ENCODE measurements at places on chromosomes 5 and 9. TPM values are rescaled to one million over a fixed set of nuclear protein-coding genes. Genes with fewer than 3 reads are reported as not detected.
A peak's percentile ranks its signal among the peaks of the same experiment; 100 is the strongest.

- H3K27ac ChIP-seq: no peak overlapping the region
- no peak for DNase-seq
- H3K4me1 ChIP-seq: no peaks in the 10 kb centered on the region
Observed at GRCh38 chr5:83049370-83049885, 27.8 kb downstream of the TMEM167A start.

DNA sequence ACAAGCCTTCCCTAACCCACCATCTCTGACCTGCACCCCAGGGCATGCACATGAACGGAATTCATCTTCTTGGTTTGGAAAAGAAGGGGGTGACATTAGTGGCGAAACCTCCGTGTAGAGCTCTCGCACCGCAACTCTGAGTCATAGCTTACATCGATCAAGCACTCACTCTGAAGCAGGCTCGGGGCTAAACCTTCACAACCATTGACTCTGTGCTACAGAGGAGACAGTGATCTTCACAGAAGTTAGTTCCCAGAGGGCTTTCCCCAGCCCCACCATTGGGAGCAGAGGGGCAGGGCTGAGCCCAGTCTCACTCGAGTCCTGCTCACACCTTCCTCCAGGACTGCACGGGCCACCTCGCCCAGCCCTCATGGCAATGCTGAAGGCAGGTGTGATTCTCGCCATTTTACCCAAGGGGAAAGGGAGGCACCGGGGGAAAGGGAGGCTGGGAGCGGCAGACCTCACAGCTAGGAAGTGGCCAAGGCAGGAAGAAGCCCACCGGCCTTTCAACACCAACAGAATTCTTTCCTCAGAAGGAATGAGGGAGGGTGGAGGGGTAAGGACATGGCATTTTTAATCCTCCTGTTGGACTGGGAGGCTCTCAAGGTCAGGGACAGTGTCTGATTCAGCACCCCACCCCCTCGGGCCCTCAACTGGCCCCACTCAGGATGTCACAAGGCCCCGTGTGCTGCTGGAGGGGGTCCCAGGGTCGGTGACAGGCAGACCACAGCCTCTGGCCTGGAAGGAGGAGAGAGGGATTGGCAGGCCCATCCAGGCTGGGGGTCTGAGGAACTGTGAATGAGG is 25.9 kb upstream of the IL17B start:
- peaks cover 20% of the 10 kb centered on the region for H3K4me1 ChIP-seq
- no peak for DNase-seq
- no peak overlapping the region for H3K27ac ChIP-seq
- no peak overlapping the region for H3K4me3 ChIP-seq
- H3K27me3 ChIP-seq: no peaks in the 10 kb centered on the region

- DNase-seq: no peak
- no peaks in the 10 kb centered on the region for H3K36me3 ChIP-seq
- no peaks in the 10 kb centered on the region for H3K27me3 ChIP-seq
- no peak overlapping the region for H3K4me3 ChIP-seq
Observed at GRCh38 chr5:124561451-124561850, 185.0 kb downstream of the ZNF608 start.

GRCh38 chr5:151688436-151688835 is 1.7 kb upstream of the SPARC start:
- H3K36me3 ChIP-seq: no peaks in the 10 kb centered on the region
- H3K27me3 ChIP-seq: no peaks in the 10 kb centered on the region
- H3K4me1 ChIP-seq: peaks cover 17% of the 10 kb centered on the region
- H3K27ac ChIP-seq: no peak overlapping the region
- no peak overlapping the region for H3K4me3 ChIP-seq

DNA sequence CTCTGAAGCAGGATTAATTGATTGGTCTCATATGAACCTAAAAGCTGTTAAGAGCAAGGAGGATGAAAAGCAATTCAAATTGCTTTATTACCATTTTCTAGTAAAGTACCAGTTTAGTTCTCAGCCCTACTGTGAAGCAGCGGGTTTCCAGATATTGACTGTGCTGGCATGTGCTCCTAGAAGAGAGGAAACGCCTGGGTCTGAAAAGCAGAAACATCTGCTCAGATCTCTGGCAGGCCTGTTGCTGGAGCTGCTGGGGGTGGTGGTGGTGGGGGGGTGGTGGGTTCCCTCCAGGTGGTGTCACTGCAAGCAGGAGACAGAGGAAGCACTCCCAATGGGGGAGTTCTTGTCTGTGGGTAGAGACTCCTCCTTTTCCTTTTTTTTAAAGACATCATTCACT is 105.5 kb upstream of the ZNF462 start:
- H3K27ac ChIP-seq: no peak overlapping the region
- H3K27me3 ChIP-seq: no peaks in the 10 kb centered on the region
- peak; percentile 33 for DNase-seq

DNA sequence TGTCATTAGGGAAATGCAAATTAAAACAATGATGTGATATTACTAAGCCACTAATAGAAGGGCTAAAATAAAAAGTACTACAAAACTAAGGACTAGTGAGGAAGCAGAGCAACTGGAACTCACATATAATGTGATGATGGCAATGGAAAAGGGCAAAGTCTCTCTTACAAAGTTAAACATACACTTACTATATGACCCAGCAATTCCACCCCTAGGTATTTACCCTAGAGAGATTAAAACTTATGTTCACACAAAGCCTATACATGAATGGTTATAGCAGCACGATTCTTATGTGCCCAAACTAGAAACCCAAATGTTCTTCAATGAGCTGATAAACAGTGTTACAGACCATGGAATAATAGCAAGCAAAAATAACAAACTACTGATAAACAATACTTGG is 643.7 kb downstream of the TLE1 start:
- no peak for DNase-seq
- H3K36me3 ChIP-seq: no peaks in the 10 kb centered on the region
- H3K4me3 ChIP-seq: no peak overlapping the region
- no peaks in the 10 kb centered on the region for H3K27me3 ChIP-seq

DNA sequence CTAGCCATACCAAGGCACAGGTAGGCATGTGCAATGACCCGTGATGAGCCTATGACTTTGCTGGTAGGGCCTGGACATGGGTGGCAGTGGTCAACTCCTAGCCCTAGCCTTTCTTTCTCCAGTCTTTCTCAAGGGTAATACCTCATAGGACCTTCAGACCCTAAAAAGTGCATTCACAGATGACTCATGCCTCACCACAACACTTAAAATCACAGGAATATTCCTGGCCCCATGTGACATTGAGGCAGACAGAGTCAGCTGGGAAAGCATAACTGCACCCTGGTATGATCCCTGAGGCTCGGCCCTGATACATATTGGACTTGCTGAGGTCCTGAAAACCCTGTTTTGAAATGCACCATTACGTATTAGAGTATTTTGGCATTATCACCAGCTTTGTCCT is 449.5 kb downstream of the HINT1 start:
- no peaks in the 10 kb centered on the region for H3K27me3 ChIP-seq
- DNase-seq: no peak
- H3K36me3 ChIP-seq: no peaks in the 10 kb centered on the region
- H3K4me1 ChIP-seq: no peaks in the 10 kb centered on the region
- H3K4me3 ChIP-seq: no peak overlapping the region
- no peak overlapping the region for H3K27ac ChIP-seq

GRCh38 chr9:133758228-133758627 is 20.1 kb upstream of the SARDH start:
- H3K36me3 ChIP-seq: peaks cover 31% of the 10 kb centered on the region
- H3K4me1 ChIP-seq: peaks cover 9% of the 10 kb centered on the region
- no peaks in the 10 kb centered on the region for H3K27me3 ChIP-seq
- no peak for DNase-seq
- no peak overlapping the region for H3K27ac ChIP-seq

DNA sequence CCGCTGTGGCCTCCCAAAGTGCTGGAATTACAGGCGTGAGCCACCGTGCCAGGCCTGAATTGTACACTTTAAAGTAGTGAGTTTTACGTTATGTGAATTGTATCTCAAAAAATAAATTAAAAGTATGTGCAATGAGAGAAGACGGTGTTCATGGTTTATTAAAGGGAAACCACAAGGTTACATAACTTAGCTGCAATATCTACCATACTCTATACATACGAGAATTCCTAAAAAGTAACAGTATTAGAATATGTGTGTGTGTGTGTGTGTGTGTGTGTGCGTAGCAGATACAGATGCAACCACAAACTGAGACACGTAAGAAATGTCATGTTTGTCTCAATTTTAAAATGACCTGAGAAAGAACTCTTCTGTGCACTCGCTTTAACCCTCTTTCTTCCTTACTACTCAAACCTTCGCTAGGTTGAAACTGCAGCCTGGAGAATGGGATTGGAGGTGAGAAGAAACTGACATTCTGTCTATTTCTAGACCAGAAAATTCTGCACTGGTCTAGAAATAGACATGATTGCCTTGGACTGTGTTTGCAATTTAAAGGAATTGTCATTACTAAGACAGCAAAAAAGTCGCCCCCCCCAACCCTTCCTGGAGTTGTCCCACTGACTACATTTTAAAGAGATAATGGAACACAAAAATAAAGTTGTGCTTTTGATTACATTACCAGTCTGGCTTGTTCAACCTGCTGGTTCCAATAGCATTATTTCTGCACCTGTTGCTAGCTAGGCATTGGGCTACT is 167.0 kb downstream of the RGS3 start:
- peaks cover 12% of the 10 kb centered on the region for H3K27me3 ChIP-seq
- H3K27ac ChIP-seq: no peak overlapping the region
- no peaks in the 10 kb centered on the region for H3K36me3 ChIP-seq
- no peak overlapping the region for H3K4me3 ChIP-seq
- no peak for DNase-seq

- peaks cover 18% of the 10 kb centered on the region for H3K36me3 ChIP-seq
- H3K4me3 ChIP-seq: no peak overlapping the region
- H3K27me3 ChIP-seq: no peaks in the 10 kb centered on the region
- no peak overlapping the region for H3K27ac ChIP-seq
- H3K4me1 ChIP-seq: peaks cover 18% of the 10 kb centered on the region
- DNase-seq: no peak
Observed at GRCh38 chr9:748861-749497, 92.5 kb upstream of the DMRT1 start.

DNA sequence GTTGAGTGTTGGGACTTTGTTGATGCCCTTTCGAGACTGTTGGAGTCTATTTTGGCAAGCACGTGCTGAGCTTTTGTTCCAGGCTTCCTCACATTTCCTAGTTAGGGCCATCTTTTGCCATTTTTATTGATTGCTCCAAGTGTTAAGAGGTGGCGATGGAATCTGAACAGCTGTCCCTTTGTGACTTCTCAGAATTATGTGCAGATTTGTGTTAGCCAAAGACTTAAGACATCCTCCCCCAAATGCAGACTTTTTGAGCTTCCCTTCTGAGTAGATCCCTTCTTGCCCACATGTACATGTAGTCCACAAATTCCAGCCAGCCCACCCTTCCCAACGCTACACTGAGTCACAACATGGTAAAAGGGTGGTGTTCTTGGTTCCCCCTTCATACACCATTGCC is 59.2 kb downstream of the SPIN1 start:
- DNase-seq: no peak
- peaks cover 16% of the 10 kb centered on the region for H3K36me3 ChIP-seq
- H3K27ac ChIP-seq: no peak overlapping the region
- no peak overlapping the region for H3K4me3 ChIP-seq
- H3K27me3 ChIP-seq: no peaks in the 10 kb centered on the region

DNA sequence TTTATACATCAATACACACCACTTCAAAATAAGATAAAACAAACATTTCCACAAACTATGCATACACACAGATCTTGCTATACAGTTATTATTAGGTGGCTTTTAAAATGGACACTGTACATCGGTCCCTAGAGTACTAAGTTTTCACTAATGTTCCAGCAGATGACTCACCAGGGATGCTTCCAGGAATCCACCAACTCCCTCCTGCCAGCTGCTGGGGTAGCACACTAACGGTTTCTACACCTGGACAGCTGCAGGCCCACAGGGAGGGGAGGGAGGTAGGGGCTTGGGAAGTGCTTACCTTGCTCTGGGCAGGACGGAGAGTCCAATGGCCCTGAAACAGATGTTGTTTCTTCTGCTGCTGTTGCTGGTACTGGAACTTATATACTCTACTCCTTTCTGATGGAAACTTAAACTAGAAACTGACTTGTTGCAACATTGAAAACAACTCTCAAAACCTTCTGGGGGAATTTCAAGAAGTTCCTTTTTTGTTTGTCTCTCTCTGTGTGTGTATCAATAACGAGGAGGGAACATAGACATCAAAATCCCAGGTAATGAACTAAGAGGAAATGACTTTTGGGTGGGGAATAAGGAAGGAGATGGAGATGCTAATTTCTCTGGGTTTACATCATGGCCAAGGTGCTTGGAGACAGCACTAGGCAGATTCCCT is at the start of gene IL12B:
Gene IL12B (minus strand): TSS at position 357 of the 670 bp plus-strand sequence. CDS start 3,705 bp downstream, outside the sequence.
- H3K27me3 ChIP-seq: peaks cover 17% of the 10 kb centered on the region
- no peaks in the 10 kb centered on the region for H3K36me3 ChIP-seq
- no peak within 1 kb of the TSS for H3K27ac ChIP-seq
- DNase-seq: no peak
- no peak within 1 kb of the TSS for H3K4me3 ChIP-seq

GRCh38 chr5:29077451-29077850 is 2039.1 kb upstream of the CDH9 start:
- no peak for DNase-seq
- H3K4me3 ChIP-seq: no peak overlapping the region
- H3K4me1 ChIP-seq: no peaks in the 10 kb centered on the region
- no peaks in the 10 kb centered on the region for H3K36me3 ChIP-seq
- no peaks in the 10 kb centered on the region for H3K27me3 ChIP-seq
- H3K27ac ChIP-seq: no peak overlapping the region

DNA sequence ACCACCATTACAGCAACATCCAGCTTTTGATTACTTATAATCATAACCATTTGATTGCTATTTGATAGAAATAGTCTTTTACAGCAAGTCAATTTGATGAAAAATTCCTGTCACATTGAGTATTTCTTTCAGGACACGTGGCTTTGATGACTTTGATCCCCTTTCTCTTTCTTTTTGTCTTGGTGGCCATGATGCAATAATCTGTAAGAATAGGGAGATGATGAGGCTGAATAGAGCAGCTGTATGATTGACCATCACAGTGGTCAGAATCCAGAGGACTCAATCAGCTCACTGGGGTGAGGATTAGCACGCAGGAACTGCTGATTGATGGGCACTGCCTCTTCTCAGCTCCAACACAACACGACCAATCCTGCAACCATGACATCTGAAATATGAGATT is 262.7 kb downstream of the PARP8 start:
- no peak overlapping the region for H3K27ac ChIP-seq
- no peak overlapping the region for H3K4me3 ChIP-seq
- no peaks in the 10 kb centered on the region for H3K4me1 ChIP-seq
- DNase-seq: no peak
- no peaks in the 10 kb centered on the region for H3K36me3 ChIP-seq
- no peaks in the 10 kb centered on the region for H3K27me3 ChIP-seq

DNA sequence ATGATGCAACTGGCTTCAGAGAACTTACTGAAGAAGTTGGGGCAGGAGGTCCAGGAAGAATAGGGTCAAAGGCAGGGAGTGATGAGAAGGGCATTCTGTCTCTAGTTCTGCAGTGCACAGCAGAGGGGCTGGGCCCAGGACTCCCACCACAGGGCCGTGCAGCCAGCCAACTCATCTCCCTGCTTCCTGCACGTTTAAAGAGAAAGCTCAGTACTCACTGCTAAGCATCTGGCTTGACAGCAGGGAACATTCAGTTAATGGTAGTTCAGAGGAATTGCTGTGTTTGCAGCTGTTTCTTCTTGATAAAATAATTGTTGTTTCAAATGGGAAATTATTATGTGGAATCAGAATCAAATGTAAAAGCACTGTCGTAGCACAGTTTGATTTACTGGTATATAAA is 25.6 kb upstream of the SCAMP1 start:
- H3K4me3 ChIP-seq: no peak overlapping the region
- H3K36me3 ChIP-seq: no peaks in the 10 kb centered on the region
- no peaks in the 10 kb centered on the region for H3K27me3 ChIP-seq
- no peaks in the 10 kb centered on the region for H3K4me1 ChIP-seq
- no peak overlapping the region for H3K27ac ChIP-seq

Gene MSX2
- 7.3 TPM for polyA plus RNA-seq

Gene DEPDC1B
- 5.9 TPM for polyA plus RNA-seq

Gene ARSK
- polyA plus RNA-seq: 9.1 TPM

Gene KLF4
- 13.5 TPM for polyA plus RNA-seq

Gene C9
- not detected for polyA plus RNA-seq

Gene MGAT1
- polyA plus RNA-seq: 74.4 TPM
